ENCODE measurements at places on chromosomes 4 and X. TPM values are rescaled to one million over a fixed set of nuclear protein-coding genes. Genes with fewer than 3 reads are reported as not detected.
A peak's percentile ranks its signal among the peaks of the same experiment; 100 is the strongest.

NPFFR2 gene
- total RNA-seq = 5.3 TPM

DCAF12L2 gene
- total RNA-seq = 1.0 TPM

TAF9B gene
- total RNA-seq = 19.5 TPM

DNA sequence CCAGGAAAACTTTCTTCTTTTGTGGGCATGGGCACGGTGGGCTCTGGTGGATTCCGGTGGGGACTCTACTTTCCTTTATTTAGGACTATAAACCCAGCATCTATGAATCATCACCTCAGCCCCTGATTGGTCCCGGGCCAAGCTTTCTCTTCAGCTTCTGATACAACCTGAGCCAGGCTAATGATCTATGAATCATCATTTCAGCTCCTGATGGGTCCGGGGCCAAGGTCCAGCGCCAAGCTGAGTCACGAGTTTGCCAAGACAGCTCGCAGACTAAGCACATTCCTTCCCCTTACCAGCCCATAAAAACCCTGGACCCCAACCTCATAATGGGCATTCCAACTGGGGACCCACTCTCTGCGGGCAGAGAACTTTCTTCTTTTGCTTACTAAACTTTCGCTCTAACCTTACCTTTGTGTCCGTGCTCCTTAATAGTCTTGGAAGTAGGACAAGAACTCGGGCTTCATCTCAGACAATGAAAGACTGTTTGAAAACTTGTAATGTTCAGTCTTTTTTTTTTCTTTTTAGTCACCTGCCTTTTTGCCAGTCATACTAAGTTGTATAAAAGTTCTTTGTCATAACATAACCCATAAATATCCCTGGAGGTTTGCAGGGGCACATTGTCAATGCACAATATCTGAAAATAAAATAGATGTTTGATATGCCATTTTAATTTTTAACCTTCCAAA is 904.9 kb upstream of the EPHA5 start:
- no peak overlapping the region for H3K27ac ChIP-seq
- no peaks in the 10 kb centered on the region for H3K27me3 ChIP-seq
- H3K4me1 ChIP-seq = no peaks in the 10 kb centered on the region
- H3K36me3 ChIP-seq = no peaks in the 10 kb centered on the region
- no peak for DNase-seq
- no peak overlapping the region for H3K4me3 ChIP-seq

DNA sequence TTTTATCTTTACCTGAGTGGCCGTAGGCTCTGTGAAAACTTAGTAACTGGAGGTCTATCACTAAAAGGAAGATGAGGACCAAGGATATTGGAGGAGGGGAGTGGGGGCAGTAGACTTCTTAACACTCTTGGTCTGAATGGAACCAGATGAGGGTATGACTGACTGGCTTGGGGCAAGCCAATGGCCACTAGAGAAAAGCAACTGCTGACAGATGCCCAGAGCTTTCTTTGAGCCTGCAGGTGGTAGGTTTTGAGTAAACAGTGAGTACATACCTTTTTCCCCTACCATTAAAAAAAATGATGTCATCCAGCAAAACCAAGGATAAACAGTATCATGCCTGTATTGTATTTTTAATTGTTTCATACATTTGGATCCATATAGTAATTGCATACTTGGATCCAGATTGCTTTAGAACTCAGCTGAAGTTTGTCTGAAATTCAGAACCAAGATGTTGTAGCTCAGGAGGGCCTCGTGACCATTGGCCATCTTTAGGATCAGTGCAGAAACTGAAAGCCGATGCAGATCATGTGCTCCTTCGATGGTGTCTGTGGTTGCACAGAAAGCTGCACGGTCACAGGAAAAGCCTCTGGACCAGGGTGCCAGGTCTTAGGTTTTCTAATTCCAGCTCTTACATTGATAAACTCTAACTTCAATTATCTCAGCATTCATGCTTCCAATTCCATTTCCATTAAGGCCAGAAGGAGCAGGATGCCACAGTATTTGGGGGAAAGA is 131.0 kb downstream of the PDGFRA start:
- H3K27me3 ChIP-seq = peaks cover 5% of the 10 kb centered on the region
- DNase-seq = no peak
- no peak overlapping the region for H3K27ac ChIP-seq
- no peaks in the 10 kb centered on the region for H3K36me3 ChIP-seq
- no peak overlapping the region for H3K4me3 ChIP-seq

GRCh38 chr4:180512801-180513475 is 1730.3 kb upstream of the TENM3 start:
- H3K4me1 ChIP-seq = no peaks in the 10 kb centered on the region
- no peaks in the 10 kb centered on the region for H3K36me3 ChIP-seq
- no peak overlapping the region for H3K27ac ChIP-seq
- peaks cover 2% of the 10 kb centered on the region for H3K27me3 ChIP-seq

- H3K27ac ChIP-seq = peak overlapping the region; percentile 69
- peak overlapping the region; percentile 93 for H3K4me3 ChIP-seq
- no peaks in the 10 kb centered on the region for H3K4me1 ChIP-seq
Measured at GRCh38 chr4:147683188-147683591, 773 bp downstream of the PRMT9 start.

DNA sequence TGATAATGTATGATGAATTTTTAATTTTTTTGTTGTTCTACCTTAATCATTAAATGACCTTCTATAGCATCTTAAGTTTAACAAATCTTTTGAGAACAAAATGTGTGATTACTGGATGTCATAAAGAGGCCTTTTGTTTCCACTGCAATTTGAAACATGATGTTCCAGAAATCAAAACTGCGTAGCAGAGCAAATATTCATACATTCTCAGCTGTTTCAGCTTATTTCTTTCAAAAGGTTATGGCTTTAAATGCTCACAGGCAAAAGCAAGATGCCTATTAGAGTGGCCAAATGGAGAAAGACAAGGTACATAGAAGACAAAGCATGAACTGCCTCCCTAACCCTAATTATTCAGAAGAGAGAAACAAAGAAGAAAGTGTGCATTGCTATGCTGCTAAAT is 233.0 kb upstream of the SLC7A11 start:
- no peaks in the 10 kb centered on the region for H3K36me3 ChIP-seq
- no peaks in the 10 kb centered on the region for H3K4me1 ChIP-seq
- no peak overlapping the region for H3K27ac ChIP-seq
- no peak for DNase-seq

DNA sequence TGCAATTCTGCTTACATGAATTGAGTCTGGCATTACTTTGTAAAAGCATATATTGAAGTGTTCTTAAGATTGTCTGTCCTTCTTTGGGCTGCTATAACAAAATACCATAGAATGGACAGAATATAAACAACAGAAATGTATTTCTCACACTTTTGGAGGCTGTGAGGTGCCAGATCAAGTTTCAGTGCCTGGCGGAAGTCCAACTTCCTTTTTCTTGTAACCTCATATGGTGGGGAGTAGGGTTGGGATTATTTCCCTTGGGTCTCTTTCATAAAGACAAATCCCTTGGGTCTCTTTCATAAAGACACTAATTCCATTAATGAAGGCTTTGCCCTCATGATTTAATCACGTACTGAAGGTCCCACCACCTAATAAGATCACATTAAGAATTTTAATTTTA is 199.3 kb upstream of the GRID2 start:
- no peaks in the 10 kb centered on the region for H3K4me1 ChIP-seq
- H3K4me3 ChIP-seq = no peak overlapping the region
- no peak for DNase-seq
- H3K27ac ChIP-seq = no peak overlapping the region

- H3K4me1 ChIP-seq = peaks cover 4% of the 10 kb centered on the region
- no peak overlapping the region for H3K4me3 ChIP-seq
- H3K27ac ChIP-seq = no peak overlapping the region
- DNase-seq = no peak
- no peaks in the 10 kb centered on the region for H3K27me3 ChIP-seq
Measured at GRCh38 chrX:12794654-12795053, 3.4 kb downstream of the PRPS2 start.

DNA sequence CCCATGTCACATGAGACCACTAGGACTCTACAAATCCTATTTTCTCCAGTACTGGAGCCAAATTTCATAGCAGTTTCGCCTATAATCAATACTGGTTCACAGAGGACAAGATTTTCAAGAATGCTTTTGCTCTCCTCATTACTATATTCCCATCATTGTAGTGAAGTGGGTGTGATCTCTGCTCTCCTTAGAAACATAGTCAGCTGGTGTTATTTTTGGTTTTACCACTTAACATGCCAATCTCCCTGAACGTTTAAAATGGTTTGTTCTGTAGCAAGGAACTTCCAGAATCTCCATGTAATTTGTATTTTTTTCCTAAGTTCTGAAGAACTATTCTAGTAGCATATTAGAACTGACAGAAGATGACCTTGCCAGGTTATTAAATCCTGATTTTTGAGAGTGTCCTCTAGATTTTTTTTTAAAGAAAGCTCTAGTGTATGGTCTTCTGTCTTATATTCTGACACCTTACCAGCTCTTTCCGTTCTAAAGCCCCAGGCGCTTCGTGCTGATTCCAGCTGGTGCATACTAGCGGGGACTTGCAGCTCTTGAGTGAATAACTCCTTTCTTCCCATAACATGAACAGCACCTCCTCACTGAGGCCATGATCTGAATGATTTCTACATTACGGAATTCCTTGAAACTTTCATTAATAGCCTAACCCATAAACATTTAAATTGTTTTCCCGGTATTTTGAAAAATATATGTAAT is 1372.9 kb downstream of the TECRL start:
- H3K36me3 ChIP-seq = no peaks in the 10 kb centered on the region
- H3K4me3 ChIP-seq = no peak overlapping the region
- DNase-seq = no peak
- no peaks in the 10 kb centered on the region for H3K27me3 ChIP-seq
- no peaks in the 10 kb centered on the region for H3K4me1 ChIP-seq
- no peak overlapping the region for H3K27ac ChIP-seq

DNA sequence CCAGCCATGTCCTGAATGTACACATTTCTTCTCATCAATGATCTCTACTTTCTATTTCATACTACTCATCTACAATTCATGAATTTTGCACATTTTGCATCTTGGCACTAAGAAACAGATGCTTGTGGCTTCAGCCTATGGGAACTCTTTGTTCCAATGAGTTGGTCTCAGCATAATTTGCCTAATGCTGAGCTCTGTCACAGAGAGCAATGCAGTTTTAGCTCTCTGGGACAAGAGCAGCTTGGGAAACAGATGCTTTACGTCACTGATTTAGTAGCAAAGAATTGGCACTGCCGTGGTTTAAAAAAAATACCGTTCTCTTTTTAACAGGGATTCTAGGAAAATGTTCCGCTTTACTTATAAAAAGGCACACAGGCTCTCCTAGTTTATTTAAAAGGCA is 162.4 kb downstream of the WDFY3 start:
- no peak for DNase-seq
- H3K4me1 ChIP-seq = peaks cover 3% of the 10 kb centered on the region
- no peak overlapping the region for H3K4me3 ChIP-seq
- peaks cover 23% of the 10 kb centered on the region for H3K36me3 ChIP-seq
- H3K27me3 ChIP-seq = no peaks in the 10 kb centered on the region

GRCh38 chr4:14176613-14177012 is 549.1 kb upstream of the BOD1L1 start:
- no peak overlapping the region for H3K4me3 ChIP-seq
- no peak for DNase-seq
- no peaks in the 10 kb centered on the region for H3K36me3 ChIP-seq
- peaks cover 3% of the 10 kb centered on the region for H3K27me3 ChIP-seq
- no peak overlapping the region for H3K27ac ChIP-seq

GRCh38 chr4:77028246-77028645 is 47.5 kb downstream of the CCNI start:
- H3K4me3 ChIP-seq = no peak overlapping the region
- H3K4me1 ChIP-seq = peaks cover 8% of the 10 kb centered on the region
- no peaks in the 10 kb centered on the region for H3K27me3 ChIP-seq
- no peak for DNase-seq
- no peak overlapping the region for H3K27ac ChIP-seq
- peaks cover 59% of the 10 kb centered on the region for H3K36me3 ChIP-seq

DNA sequence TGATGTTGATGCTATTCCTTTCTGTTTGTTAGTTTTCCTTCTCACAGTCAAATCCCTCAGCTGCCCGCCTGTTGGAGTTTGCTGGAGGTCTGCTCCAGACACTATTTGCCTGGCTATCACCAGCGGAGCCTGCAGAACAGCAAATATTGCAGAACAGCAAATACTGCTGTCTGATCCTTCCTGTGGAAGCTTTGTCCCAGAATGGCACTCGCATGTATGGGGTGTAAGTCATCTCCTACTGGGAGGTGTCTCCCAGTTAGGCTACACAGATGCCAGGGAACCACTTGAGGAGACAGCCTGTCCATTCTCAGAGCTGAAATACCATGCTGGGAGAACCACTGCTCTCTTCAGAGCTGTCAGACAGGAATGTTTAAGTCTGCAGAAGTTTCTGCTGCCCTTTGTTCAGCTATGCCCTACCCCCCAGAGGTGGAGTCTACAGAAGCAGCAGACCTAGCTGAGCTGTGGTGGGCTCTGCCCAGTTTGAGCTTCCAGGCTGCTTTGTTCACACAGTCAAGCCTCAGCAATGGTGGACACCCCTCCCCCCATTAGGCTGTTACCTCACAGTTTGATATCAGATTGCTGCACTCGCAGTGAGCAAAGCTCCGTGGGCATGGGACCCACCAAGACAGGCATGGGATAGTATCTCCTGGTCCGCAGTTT is 74.9 kb downstream of the SPIN3 start:
- no peak for DNase-seq
- no peaks in the 10 kb centered on the region for H3K36me3 ChIP-seq
- no peak overlapping the region for H3K4me3 ChIP-seq
- no peaks in the 10 kb centered on the region for H3K4me1 ChIP-seq
- H3K27ac ChIP-seq = no peak overlapping the region
- H3K27me3 ChIP-seq = no peaks in the 10 kb centered on the region

- peaks cover 2% of the 10 kb centered on the region for H3K27me3 ChIP-seq
- DNase-seq = no peak
- H3K4me1 ChIP-seq = peaks cover 6% of the 10 kb centered on the region
- H3K4me3 ChIP-seq = no peak overlapping the region
Measured at GRCh38 chrX:119759248-119759766, 919 bp downstream of the SOWAHD start.

- H3K27ac ChIP-seq = no peak overlapping the region
- no peak for DNase-seq
- no peaks in the 10 kb centered on the region for H3K36me3 ChIP-seq
- no peak overlapping the region for H3K4me3 ChIP-seq
Measured at GRCh38 chrX:120419463-120419862, 49.6 kb downstream of the LAMP2 start.

DNA sequence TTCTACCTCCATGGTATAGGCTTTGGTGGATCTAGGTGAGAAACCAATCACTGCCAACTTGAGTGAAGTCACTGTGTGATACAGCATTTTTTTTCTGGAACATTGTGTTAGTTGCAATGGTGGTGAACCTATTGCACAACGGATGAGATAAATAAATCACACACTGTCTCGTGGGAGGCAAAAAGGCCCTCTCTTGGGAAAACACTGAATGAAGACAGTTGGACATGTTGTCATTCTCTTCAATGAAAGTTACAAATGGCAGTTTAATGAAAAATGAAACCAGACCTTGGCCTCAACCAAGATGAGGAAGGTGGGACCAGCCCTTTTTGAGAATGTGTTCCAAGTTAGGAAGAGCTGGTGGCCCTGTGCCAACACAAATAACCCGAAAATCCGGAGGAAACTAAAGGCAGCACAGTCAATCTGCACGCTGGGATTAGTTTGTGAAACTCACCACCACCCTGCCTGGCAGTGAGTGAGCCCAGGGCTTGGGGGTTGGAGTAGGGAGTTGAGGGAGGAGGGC is 5.4 kb upstream of the ADGRG2 start:
- H3K4me1 ChIP-seq = no peaks in the 10 kb centered on the region
- H3K36me3 ChIP-seq = no peaks in the 10 kb centered on the region
- no peak overlapping the region for H3K27ac ChIP-seq
- no peaks in the 10 kb centered on the region for H3K27me3 ChIP-seq

All from endothelial cell (in vitro differentiated cells).